T1000 (cell line): ENCODE measurements at places on chromosomes 7 and 10.

- no peak for DNase-seq
These were observed 243.5 kb downstream of the TRIL start for GRCh38 chr7:28714459-28715120.

DNA sequence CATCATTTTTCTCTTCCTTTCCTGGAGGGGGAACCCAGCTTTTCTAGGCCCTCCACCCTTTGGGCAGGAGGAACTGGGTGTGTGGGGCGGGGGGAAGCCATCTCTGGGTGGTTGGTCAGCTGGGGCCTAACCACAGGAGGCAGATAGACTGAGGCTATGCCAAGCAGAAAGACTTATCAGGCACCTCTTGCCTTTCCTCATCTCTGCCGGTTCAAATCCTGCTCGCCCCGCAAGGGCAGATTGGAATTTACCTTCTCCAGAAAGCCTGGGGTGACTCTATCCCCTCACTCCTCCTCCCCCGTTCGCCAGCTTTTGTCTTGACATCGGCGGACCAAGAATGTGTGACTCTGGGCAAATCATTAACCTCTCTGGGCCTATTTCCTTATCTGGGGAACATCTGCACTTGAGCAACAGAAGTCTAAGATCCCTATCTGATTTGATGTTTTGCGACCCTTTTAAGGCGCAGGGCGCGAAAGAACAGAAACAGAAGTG lies 584 bp upstream of the GARS1 start:
- DNase-seq, result no peak

GRCh38 chr7:50308203-50308531 lies 3.7 kb downstream of the IKZF1 start:
- DNase-seq, result no peak

GRCh38 chr10:43083764-43084163 lies 6.9 kb downstream of the RET start:
- no peak for DNase-seq

DNA sequence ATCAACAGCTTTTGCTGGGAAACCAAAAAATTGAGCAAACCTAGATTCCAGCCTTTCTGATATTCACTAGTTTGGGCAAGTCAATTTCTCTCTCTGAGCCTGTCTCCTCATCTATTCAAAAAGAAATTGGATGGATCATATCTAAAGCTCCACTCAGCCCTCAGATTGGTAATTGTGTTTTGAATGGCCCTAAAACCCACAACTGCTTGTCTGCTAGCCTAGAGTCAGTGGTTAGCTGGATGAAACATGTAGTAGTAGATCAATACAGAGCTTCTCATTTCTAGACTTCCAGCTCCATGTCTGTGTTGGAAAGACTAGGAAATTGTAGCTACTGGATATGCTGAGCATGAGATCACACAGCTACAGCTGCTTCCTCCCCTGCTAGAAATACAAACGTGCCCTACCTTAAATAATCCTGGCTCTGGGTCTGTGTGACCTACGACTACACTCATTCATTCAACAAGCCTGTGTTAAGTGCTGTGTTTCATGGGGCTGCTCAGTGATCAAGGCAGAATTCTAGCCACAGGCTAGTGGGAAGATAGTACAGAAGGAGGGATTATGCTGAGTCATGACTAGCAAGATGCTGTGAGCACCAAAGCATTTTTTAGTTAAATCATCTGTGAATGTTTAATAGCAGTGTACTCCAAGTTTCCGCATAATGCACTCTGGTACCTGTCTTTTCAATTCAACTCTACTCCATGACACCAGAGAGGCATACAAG lies 15.7 kb downstream of the DNTT start:
- no peak for DNase-seq

- DNase-seq, result no peak
These were observed 14.0 kb upstream of the CYP3A7 start for GRCh38 chr7:99748846-99749579.

- DNase-seq, result no peak
These were observed 16.2 kb downstream of the PLXNA4 start for GRCh38 chr7:132560105-132560504.

DNA sequence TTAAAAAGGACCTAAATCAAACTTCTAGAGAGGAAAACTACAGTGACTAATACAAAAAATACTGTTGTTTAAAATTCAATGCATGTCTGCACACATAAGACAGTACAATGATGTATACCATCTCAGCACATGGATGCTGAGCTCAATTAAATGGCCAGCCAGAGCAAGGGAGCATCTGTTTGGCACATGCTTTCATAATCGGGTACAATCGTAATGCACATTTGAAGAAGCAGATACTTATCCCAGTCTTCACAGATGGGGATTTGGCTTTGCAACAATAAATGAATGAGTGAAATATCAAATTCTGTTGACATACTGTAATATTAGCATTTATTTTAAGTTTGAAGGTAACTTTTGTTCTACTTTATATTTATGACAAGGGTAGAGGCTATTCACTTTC lies 187.8 kb downstream of the CRPPA start:
- DNase-seq, result no peak

GRCh38 chr7:146736446-146737190 lies 620.0 kb downstream of the CNTNAP2 start:
- no peak for DNase-seq

DNA sequence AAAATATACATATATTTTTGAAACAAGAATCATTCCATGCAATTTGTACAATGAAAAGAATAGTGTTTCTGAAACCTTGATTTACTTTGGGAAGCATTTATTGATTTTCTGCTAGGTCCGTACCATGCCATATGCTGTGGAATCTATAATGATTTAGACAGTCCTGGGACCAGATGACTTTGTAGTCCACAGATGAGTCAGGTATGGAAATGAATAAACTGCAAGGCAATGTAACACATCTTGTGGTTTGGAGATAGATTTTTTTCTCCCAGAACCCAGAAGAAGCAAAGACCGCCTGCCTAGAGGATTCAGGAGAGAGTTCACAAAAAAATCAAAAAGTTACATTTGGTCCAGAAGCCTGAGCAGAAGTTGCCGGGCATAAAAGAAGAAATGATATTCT lies 190.4 kb downstream of the GPR37 start:
- no peak for DNase-seq

DNA sequence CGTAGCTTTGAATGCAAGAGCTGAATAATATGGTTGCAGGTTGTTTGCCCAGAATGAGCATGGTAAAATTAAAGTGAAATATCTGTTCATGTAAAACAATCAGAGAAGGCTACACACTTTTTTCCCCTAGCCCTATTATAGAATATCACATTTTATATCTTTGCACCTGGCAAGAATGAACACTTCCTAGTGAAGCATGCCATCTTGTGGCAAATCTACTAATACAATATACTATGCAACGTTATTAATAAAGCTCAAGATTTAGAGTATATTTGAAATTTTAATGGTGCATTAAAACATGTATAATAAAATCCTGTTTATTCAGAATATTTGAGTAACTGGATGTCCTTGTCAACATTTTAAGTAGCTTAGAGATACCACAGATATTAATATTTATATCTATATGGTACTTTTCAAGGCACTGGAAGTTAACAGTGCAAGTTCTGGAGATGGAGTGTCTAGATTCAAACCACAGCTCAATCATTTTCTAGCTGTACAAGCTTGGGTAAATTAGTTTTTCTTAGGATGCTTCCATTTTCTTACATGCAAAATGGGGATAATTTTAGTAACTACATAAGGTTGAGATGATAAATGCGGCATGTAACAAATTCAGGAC lies 643.1 kb upstream of the SEMA3D start:
- DNase-seq, result no peak

GRCh38 chr7:80873140-80873539 lies 45.7 kb downstream of the SEMA3C start:
- DNase-seq, result no peak

GRCh38 chr10:71076473-71077142 lies 135.8 kb upstream of the UNC5B start:
- DNase-seq, result no peak

- DNase-seq, result no peak
These were observed 77.9 kb downstream of the GSAP start for GRCh38 chr7:77338260-77338659.

- DNase-seq, result no peak
These were observed 15.3 kb downstream of the PAX2 start for GRCh38 chr10:100760726-100761125.

- no peak for DNase-seq
These were observed 30.9 kb upstream of the ITGB8 start for GRCh38 chr7:20299647-20300312.

DNA sequence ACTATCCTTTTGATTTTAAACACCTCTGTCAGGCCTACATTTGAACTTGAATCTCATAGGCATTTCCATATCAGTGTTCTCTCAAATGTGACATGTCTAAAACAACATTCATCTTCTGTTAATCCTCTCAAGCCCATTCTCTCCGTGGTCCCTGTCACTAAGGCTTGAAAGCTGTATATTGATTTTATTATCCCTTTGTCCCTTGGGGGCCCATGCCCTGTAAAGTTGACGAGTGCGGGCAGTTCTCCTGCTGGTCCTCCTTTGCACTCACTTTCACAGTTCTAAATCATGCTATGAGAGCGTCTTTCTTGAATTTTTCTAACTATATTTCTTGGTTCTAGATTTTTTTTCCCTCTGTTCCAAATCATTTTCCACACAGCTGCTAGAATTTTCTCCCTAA lies 27.3 kb downstream of the GALNT11 start:
- no peak for DNase-seq

DNA sequence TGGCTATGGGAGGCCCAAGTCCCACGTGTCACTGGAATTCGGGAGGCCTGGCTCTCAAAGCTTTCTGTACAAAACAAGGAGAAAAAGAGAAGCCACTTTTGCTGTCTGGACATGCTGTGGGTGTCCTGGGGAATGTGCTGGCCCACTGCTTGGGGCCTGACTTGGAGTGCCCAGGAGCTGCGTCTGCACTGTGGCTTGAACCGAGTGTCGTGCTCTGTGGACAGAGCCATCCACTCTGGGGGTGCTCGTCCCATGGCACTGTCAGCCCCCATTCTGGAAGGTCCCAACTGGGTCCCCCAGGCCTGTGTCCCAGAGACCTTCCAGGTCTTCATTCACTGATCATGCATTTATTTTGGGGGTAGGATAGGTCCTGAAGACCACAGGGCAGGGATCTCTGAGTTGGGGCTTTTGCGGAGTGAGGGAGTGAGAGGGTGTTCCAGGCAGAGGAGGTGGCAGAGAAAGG lies 138.0 kb downstream of the LHPP start:
- no peak for DNase-seq

DNA sequence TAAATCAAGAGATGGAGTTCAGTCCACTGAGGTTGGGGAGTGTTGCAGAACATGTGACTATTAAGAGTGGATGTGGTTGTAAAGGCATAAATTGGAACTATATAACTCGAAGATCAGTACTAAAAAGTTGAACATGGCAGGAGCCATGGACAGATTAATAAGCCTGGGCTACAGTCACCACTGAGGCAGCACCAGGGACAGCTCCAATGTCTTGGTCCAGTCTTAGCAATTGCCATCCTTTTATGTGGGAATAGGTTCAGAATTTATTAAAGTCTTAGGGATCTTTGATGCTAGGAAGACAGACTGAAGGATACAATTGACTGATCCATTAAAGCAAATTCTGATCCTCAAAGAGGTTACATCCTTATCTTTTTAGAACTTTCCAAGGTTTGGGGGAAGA lies 156.6 kb downstream of the ADRA2A start:
- DNase-seq, result no peak

DNA sequence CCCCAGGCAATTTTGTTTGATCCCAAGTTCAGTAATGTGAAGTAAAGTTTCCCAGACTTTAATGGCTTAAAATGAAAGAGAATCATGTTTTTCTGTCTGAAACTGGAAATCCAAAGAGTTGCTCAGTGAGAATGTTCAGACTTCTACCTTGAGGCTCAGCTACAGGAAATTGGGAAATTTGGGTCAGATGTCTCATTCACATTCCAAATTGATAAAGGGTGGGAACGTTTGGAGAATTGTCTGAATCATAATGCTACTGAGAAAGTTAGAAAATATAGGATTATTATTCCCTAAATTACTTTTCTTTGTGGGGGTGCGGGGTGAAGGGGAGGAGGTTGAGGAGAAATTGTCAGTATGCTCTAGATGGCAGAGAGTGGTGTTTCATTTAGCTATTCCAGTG lies 773.9 kb downstream of the LRMDA start:
- DNase-seq, result no peak

GRCh38 chr7:52447581-52448180 lies 587.8 kb upstream of the POM121L12 start:
- no peak for DNase-seq
